ENCODE measurements at places on chromosomes 16 and 17.

GRCh38 chr17:4229627-4230541 lies 33.9 kb downstream of the ANKFY1 start:
- no peak for DNase-seq

DNA sequence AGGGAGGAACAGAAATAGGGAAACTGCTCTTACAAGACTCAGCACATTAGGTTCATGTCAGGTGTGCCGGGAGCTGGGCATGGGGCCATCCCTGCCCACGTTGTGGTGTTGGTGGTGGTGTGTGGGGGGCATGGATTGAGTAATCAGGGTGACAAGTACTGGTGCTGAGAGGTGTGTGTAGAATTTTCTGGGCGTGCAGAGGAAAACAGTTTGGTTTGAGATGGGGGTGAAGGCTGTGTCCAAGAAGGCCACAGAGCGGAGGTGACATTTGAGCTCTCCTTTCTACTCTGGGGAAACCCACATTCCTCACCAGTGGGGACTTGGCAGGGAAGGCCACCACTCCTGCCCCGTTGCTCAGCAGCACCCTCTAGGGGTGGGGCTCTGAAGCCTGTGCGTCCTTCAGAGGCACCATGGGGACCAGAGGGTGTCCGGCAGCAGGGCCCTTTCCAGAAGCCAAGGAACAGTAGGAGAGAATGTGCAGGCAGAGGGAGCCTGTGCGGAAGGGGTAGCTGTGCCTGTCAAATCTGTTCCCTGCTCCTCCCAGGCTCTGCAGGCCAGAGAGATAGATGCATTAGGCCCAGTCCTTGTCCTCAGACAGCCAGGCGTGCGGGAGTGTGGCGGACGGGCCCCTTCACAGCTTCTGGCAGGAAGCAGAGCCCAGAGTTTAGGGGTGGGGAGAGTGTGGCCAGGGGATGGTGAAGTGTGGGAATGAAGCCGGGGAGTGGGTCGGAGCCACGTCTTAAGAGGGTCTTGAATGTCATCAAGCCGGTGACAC lies 48.7 kb upstream of the GSE1 start:
- DNase-seq = no peak

- DNase-seq = peak; percentile 40
Observed at GRCh38 chr17:4498461-4499397, at the start of gene SPNS2. Gene SPNS2 (plus strand): TSS chr17:4498881. CDS start chr17:4499048, 167 bp downstream.

DNA sequence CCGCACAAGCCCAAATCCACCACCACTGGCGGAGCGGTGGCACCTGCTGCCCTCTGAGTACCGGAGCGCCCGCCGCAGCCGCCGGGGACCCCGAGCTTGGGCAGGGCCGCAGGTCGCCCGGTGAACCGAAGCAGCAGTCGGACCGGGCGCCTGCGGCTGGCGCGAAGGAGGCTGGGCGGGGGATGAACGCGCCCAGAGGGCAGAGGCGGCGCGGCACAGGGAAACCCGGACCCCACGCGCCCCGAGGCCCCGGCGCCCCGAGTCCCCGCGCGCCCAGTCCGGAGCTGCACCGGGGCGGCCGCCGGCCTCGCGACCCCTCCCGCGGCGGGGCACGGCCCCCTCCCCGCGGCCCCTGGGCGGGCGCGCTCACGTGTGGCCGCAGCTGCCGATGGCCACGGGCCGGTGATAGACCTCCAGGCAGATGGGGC lies 393 bp downstream of the RNF166 start:
- no peak for DNase-seq

DNA sequence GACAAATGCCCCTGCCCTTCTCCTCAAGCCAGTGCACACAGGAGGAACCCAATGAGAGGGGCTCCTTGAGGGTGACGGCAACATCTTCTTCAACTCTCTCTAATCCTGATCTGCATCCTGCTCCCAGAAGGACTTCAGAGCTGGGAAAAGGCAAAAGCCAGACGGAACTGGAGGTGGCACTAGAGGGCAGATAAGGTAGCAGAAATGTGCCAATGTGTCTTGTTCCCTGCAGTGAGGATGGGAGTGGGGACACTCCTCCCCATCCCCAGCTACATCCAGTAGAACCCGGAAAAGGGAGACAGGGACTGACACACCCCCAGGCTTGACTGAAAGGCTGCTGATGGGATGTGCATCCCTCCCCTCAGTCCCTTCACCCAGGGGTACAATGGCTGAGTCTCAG lies 28.5 kb downstream of the SRCIN1 start:
- DNase-seq = no peak

- DNase-seq = no peak
Observed at GRCh38 chr16:62755938-62756337, 719.7 kb upstream of the CDH8 start.

- DNase-seq = no peak
Observed at GRCh38 chr17:9862220-9862619, 36.5 kb downstream of the GLP2R start.

GRCh38 chr17:21079196-21079595 lies 36.4 kb upstream of the USP22 start:
- no peak for DNase-seq

DNA sequence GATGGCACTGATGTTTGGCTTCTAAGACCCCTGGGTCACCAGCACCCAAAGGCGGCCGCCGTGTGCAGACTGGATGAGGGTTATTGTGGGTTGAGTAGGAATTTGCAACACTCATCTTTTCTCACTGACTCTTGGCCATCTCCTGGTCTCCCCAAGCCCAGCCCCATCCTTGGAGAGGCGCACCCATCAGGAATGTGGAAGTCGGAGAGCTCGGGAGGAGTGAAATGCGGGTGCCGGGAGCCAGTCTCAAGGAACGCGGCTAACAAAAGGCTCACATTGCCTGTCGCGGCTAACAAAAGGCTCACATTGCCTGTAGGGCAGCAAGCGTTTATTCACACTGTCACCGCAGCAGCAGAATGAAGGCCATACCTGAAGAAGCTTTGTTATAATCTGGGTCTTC lies 248.6 kb downstream of the FOXL1 start:
- no peak for DNase-seq
